ENCODE measurements at places on chromosomes 2 and 18. TPM values are rescaled to one million over a fixed set of nuclear protein-coding genes. Genes with fewer than 3 reads are reported as not detected.

- no peak for DNase-seq
Observed at GRCh38 chr2:178193496-178193822, 853 bp upstream of the OSBPL6 start.

GRCh38 chr2:127173057-127173456 is 47.0 kb downstream of the CYP27C1 start:
- DNase-seq: peak; percentile 74

DNA sequence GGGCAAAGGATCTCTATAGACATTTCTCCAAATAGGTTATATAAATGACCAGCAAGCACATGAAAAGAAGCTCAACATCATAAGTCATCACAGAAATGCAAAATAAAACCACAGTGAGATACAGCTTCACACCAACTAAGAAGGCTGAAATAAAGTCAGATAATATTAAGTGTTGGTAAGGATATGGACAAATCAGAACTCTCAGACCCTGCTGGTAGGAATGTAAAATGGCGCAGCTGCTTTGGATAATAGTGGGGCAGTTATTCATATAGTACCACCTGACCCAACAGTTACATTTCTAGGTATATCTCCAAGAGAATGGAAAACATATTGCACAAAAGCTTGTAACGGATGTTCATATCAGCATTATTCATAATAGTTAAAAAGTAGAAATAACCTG is 14.0 kb downstream of the EPB41L5 start:
- DNase-seq: no peak

GRCh38 chr2:8538931-8539621 is 142.8 kb upstream of the ID2 start:
- DNase-seq: no peak

DNA sequence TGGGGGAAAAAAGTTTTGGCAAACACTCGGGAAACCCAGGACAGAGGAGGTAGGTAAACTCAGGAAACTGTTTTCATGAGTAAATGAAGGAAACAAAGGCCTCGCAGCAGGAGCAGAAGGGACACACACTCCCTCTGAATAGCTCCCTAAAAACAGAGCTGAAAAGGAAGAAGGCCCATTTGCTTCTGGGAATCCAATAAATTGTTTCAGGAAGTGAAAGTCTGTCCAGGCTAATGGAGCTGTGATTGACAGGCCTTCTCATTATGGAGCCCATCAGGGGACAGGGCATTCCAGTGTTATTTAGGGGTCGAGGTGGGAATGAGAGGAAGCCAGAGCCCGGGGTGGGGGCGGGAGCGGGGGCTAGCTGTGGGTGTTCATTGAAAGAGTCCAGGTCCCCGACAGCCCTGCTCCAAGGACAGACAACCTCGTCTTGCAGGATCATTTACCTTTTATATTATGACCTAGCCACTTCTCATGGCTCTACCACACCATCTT is 81.2 kb downstream of the GBX2 start:
- DNase-seq: no peak

- peak; percentile 66 for DNase-seq
Observed at GRCh38 chr2:30666266-30666874, 140.9 kb downstream of the CAPN13 start.

DNA sequence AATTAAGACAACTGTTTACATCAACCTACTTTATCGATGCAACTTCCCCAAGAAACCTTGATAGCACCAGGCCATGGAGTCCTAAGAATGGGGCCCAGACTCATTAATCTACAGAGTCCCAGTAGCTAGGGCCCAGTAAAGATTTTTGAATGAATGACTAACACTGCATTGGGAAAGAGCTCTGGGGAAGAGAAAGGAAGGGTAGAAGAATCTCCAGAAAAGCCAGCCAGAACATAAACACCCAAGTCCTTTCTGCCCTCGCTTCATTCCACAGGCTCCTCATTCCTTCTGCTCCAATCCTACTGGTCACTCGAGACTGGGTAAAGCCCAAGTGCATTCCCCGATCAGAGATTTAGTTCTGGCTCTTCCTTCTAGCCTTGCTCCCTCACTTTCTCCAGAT is 44.3 kb downstream of the CYRIA start:
- no peak for DNase-seq

DNA sequence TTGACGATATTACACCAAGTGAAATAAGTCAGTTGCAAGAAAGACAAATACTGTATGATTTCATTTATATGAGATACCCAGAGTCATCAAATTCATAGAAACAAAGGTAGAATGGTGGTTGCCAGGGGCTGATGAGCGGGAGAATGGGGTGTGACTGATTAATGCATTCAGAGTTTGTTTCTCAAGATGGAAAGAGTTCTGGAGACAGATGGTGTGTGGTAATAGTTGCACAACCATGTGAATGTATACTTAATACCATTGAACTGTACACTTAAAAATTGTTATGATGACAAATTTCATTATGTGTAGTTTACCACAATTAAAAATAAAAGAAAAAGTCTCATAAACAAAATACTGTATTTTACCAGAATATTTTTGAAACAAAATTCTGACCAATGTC is 117.3 kb downstream of the PIGN start:
- no peak for DNase-seq

Gene CKAP2L
- 0.30 TPM for total RNA-seq

Gene NTSR2
- not detected for total RNA-seq

GRCh38 chr2:230360028-230360427 is 33.0 kb downstream of the SP140L start:
- DNase-seq: no peak

- DNase-seq: no peak
Observed at GRCh38 chr2:165007161-165007744, 51.9 kb upstream of the SLC38A11 start.

DNA sequence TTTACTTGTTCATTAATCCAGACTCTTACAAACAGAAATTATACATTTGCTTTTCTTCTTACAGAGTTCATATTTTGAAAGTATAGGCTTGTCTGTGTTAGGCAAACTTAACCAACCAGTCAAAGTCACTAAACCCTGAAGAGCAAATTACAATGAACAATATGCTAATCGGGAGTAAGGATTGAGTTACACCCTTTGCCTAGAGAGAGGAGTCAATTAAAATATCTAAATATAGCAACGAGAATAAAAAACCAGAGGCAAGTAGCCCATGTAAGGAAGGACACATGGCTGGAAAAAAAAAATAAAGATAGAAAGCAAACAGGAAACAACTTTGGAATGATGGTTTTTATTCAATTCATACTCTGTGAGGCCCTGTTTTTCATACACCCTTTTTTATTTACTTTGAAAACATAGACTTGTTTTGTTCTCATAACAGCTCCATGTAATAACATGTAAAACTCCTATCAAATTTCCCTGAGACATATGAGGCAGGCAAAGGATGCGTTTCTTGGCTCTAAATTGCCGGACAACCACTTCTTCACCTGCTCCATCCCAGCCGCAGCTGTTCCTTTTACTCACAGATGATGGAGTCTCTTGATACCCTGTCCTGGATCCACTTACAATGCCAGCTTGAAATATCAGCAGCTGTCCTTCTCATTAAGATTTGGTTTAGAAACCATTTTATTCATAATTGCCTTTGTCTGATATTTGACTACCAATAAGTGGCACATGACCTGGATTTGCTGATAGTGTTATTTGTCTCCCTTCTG is 767.7 kb upstream of the GCFC2 start:
- no peak for DNase-seq

Gene LYG2
- total RNA-seq: not detected

Gene GPATCH11
- total RNA-seq: 6.7 TPM

DNA sequence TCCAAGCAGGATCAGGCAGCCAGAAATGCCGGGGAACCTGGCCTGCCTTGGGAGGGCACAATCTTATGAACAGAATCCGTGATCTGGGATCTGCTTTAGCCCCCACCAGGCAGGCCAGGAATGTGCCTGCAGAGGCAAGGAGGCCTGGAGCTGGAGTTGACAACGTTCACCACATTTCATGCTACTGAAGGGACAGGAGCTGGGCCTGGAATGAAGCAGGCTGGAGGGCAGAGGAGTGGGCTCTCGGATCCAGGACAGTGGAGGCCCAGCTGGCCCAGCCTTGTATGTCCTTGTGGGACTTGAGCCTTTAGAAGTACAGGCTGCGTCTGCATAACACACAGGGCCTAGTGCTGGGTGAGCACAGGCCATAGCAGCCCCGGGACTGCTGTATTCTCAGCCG is 91.8 kb downstream of the KLHL29 start:
- DNase-seq: no peak

- DNase-seq: no peak
Observed at GRCh38 chr2:112185131-112185530, 46.9 kb downstream of the FBLN7 start.

DNA sequence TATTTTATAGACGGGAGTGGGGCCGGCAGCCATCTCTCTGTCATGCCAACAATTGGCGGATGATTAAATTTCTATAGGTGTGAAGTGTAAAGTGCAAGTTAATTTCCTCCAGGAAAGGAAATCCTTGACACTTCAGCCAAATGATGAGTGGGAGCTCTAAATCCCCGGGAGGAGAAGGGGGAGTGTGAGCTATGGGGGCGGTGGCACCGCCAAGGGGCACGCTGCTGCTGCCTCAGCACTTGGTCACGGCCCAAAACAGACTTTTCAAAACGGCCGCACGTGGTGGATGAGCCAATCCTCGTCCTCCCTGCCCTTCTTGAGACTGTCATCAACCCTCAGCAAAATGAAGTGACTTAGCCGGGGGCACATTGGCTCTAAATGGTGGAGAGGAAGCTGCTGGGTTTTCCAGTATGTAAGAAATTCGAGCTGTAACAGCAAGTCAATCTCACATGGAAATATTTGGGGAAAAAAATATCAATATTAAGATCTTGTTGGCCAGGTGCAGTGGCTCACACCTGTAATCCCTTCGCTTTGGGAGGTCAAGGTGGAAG is 200.8 kb downstream of the TFCP2L1 start:
- no peak for DNase-seq

Gene C2orf15
- not detected for total RNA-seq

GRCh38 chr2:203669820-203670219 is 36.6 kb upstream of the CD28 start:
- DNase-seq: no peak

- DNase-seq: no peak
Observed at GRCh38 chr2:217553679-217554078, 449.1 kb downstream of the TNS1 start.

DNA sequence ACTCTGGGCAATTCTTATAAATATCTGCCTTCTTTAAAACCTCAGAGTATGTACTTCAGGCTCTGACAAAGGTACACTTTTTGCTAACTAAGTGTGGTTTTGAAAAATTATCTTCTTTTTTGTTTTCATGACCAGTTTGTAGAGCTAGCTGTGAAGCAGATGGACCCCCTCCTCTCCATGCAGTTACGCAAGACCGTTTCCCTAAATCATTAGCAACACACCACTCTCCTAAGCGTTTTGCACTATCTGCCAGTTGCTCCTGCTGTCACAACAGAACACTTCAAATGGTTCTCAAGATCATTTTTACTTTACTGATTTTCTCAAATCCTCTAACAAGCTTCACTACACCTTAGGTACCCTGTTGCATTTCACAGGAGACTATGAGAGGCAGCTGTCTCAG is 53.3 kb downstream of the GULP1 start:
- no peak for DNase-seq

Gene CPO
- not detected for total RNA-seq

GRCh38 chr2:85974390-85974789 is 85.6 kb upstream of the ST3GAL5 start:
- DNase-seq: no peak

DNA sequence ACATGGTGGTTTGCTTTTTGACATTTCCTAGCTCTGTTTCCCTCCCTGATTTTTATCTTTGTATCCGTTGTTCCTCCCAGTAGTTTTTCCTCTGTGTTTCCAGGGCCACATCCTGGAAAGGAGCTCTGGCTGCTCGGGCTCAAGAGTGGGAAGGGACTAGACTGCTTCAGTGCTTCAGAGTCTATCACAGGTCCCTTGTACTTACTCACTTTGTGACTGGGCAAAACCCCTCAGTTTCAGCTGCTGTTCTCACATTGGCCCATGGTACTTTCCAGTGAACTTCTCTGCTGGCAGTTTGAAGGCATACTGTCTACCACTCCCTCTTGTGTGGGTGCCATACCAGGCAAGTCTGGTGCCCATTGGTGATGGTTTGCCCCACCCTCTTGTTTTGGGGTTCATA is 7.5 kb upstream of the STAMBP start:
- no peak for DNase-seq

- DNase-seq: no peak
Observed at GRCh38 chr2:62586981-62587380, 81.0 kb upstream of the TMEM17 start.

Gene ACMSD
- total RNA-seq: not detected

DNA sequence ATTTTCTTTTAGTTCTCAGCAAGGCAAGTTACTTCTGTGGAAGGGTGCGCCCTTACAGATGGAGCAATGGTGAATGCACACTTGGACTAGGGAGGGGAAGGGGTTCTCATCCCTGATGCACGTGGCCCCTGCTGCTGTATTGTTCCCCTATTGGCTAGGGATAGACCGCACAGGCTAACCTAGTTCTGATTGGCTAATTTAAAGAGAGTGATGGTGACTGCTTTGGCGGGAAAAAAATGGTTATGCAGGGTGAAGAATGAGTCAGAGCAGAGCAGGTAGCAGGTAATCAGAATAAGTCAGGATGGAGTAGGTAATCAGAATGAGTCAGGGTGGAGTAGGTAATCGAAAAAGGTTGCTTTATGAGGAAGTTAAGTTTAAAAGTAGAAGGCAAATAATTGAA is 171.5 kb downstream of the MTCL1 start:
- DNase-seq: no peak

GRCh38 chr18:74784752-74785151 is 187.1 kb downstream of the ZNF407 start:
- DNase-seq: no peak

DNA sequence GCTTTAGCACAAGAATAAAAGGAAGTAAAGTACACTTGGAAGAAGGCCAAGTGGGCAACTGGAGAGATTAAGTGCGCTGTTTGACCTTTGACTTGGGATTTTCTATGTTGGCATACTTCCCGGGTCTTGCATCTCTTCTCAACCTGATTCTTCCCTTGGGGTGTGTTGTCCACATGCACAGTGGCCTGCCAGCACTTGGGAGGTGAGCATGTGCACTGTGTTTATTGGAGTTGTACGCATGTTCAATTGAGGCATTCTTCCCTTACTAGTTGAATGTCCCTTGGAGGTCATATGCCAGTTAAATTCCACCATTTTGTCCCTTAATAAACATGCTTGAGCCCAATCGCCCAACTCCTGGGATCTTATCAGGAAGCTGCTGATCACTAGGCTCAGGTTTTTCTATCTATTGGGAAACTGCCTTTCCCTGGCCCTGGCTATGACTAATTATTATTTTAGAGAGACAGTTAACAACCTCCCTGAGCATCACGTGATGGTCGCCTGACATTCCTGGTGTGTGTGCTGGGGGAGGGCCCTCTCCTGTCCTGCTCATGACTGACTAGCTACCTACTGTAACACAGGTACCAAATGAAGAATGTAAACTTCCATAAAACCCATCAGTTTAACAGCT is 62.5 kb upstream of the RAPGEF4 start:
- no peak for DNase-seq

GRCh38 chr18:41504316-41504715 is 450.7 kb upstream of the PIK3C3 start:
- no peak for DNase-seq

Gene KIF1A
- 10.2 TPM for total RNA-seq

Gene AGBL5
- total RNA-seq: 11.7 TPM

GRCh38 chr2:2021995-2022394 is 277.7 kb upstream of the PXDN start:
- DNase-seq: no peak

GRCh38 chr2:65999796-66000195 is 435.1 kb upstream of the MEIS1 start:
- no peak for DNase-seq

GRCh38 chr2:173997269-173997668 is 32.1 kb upstream of the SP3 start:
- peak; percentile 94 for DNase-seq
